Frontal cortex (tissue), 4 donors: ENCODE measurements at places on chromosomes 6 and 20. TPM values are rescaled to one million over a fixed set of nuclear protein-coding genes. Genes with fewer than 3 reads are reported as not detected.

Gene SLC35D3
- total RNA-seq, result 0.82 TPM

Gene NXT1
- total RNA-seq, result 20.4 TPM

DNA sequence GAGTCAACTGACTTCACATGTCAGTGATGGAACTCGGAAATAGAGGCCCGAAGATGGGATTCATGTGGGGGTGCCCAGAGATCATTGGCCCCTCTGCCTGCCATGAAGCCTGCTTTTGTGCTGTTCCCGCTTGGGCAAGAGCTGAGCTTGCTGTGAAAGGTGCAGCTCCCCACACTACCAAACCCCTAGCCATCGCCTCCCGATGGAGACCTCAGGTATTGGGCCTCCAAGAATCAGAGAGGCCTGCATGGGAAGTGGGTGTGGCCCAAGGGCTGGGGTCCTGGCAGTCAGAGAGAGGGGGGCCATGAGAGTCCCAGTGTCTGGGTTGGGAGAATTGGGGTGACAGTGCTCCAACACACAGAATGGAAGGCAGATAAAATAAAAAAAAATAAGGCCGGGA is 160.9 kb downstream of the SOD2 start:
- no peak for DNase-seq

DNA sequence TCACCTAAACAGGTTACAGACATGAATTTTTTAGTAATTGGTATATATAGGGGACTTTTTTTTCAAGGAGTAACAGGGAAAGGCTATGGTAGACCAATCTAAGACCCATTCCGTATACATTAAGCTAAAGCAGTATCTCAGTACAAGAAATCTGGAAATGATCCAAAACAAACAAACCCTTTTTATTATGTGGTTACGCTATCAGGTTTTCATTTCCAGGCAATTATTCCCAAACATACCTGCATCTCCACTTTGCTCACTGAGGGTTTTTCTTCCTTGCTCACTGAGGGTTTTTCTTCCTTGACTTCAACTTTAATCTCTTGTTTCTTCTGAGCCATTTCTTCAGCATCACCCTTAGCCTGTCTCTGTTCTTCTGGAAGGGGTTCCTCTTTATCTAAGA is 107.3 kb downstream of the EPB41L2 start:
- DNase-seq, result no peak

GRCh38 chr6:126376682-126377081 is 36.8 kb downstream of the CENPW start:
- no peak for DNase-seq
